RCC 7860 (cell line): ENCODE measurements at places on chromosomes 13 and 19.
A peak's percentile ranks its signal among the peaks of the same experiment; 100 is the strongest.

- no peak for DNase-seq
These were observed 34.0 kb downstream of the KLF5 start for GRCh38 chr13:73092829-73093228.

- no peak for DNase-seq
These were observed 5.6 kb downstream of the CEACAM7 start for GRCh38 chr19:41682437-41682836.

DNA sequence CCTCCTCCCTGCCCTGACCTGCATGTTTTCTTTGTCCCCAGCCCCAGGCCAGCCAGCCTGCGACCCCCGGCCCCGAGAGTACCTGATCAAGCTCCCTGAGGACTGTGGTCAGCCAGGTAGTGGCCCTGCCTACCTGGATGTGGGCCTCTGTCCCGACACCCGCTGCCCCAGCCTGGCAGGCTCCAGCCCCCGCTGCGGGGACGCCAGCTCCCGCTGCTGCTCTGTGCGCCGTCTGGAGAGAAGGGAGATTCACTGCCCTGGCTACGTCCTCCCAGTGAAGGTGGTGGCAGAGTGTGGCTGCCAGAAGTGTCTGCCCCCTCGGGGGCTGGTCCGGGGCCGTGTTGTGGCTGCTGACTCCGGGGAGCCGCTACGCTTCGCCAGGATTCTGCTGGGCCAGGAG, 5.6 kb downstream of the CILP2 start:
- no peak for DNase-seq

GRCh38 chr13:94312511-94313216, 166.8 kb downstream of the DCT start:
- DNase-seq, result no peak

DNA sequence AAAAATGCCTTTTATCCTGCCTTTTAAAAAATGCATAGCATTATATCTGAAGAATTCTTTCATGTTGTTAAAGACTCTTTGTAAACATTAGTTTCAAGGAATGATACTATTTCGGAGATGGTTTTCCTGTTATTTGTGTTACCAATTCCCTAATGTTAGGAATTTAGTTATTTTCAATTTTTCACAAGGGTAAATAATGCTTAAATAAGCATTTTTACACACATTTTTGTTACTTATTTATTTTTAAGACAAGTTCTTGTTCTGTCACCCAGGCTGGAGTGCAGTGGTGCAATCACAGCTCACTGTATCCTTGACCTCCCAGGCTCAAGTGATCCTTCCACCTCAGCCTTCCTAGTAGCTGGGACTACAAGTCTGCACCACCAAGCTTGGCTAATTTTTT, 49.0 kb downstream of the RGCC start:
- DNase-seq, result no peak

GRCh38 chr13:51330791-51331190, 8.7 kb upstream of the SERPINE3 start:
- DNase-seq, result peak; percentile 54

GRCh38 chr19:1563251-1563650, 4.9 kb downstream of the MEX3D start:
- DNase-seq, result no peak

- DNase-seq, result no peak
These were observed 618 bp downstream of the TMEM38A start for GRCh38 chr19:16661480-16662034.

- no peak for DNase-seq
These were observed 27.5 kb downstream of the CERS1 start for GRCh38 chr19:18868380-18869022.

DNA sequence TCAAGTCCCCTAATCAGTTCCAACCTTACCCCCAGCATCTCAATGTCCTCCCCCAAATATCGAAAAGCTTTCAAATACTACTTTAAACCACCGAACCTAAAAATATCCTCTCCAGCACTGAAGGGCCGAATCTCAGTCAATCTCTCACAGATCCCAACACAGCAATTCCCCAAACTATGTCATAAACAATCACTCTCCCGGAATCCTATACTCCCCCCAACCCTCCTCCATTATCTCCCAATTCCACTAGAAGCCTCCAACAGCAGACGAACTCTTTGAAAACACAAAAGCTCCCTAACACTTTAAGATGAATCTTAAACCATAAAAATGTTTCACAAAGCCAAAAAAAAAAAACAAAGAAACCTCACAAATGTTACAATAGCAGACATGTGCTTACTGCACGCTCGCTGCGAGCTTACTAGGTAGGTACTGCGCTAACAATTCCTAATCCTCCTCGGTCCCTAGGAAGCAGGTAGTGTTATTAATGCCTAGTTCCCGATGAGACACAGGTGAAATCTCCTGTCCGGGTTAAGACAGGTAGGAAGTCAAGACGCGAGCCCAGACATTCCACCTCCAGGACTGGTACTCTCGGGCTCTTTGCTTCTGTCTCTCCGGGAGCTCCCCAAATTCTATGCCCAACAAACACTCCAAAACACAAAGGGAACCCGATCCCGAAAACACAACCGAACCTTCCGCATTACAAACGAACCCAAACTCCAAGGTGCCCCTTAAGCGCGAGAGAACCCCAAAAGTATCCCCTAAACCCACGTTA, 14.2 kb downstream of the FBXO46 start:
- DNase-seq, result no peak

- DNase-seq, result no peak
These were observed 46.5 kb downstream of the ZNF611 start for GRCh38 chr19:52688335-52688734.

GRCh38 chr19:3669947-3670795, 30.1 kb downstream of the PIP5K1C start:
- no peak for DNase-seq
